ENCODE measurements at places on chromosomes 2 and 18.

- DNase-seq = no peak
Observed at GRCh38 chr2:240585101-240585500, 1.4 kb upstream of the CAPN10 start.

- no peak for DNase-seq
Observed at GRCh38 chr2:200761266-200761665, 50.4 kb upstream of the BZW1 start.

GRCh38 chr2:227848586-227848985 lies 22.8 kb upstream of the DAW1 start:
- no peak for DNase-seq

DNA sequence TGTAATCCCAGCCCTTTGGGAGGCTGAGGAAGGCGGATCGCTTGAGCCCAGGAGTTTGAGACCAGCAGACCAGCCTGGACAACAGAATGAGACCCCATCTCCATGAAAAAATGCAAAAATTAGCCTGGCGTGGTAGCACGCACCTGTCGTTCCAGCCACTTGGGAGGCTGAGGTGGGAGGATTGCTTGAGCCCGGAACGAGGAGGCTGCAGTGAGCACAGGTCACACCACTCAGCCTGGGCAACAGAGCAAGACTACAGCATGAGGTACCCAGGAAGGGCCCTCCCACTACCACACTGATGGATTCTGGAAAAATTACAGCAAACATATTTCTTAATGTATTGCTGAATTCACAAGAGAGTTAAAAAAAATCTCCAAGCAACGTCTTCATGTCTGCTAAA lies 56.3 kb upstream of the HPCAL1 start:
- DNase-seq = no peak

- no peak for DNase-seq
Observed at GRCh38 chr2:124542932-124543640, 518.0 kb downstream of the CNTNAP5 start.

- DNase-seq = no peak
Observed at GRCh38 chr2:224849264-224849663, 133.1 kb upstream of the CCDC195 start.

DNA sequence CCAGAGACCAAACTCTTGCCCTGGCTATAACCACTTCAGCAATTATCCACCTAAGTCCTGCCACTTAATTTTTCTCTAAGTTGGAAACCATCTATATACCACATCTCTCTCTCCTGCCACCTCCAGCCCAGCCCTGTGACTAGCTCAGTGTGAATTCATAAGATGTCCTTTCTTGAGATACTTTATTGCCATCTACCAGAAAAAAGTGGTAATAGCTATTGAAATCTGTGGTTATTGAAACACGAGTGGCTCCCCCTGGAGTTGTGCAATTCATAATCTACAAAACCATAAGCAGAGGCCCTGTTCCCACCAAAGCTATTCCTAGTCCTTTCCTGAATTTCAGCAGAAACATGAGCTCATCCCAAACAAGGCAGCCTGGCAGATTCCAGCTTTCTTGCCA lies 324.0 kb downstream of the TXNL1 start:
- peak; percentile 2 for DNase-seq

DNA sequence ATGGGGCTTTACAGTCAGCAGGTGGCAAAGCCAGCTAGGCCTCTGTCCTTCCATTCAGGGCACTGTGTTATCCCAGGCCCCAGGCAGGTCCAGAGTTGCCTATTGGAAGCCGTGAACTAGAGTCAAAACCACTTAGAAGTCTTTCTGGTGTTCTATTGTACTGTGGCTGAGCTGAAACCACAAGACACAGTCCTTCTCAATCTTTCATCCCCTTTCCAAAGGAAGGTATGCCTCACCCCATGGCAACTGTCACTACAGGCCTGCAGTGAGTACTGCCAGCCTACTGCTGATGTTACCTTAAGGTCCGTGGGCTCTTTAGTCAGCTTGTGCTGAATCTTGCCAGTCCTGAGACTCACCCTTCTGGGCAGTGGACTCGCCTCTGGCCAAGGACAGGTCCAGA lies 181.6 kb downstream of the GULP1 start:
- no peak for DNase-seq

GRCh38 chr2:46550686-46551404 lies 71.5 kb downstream of the TMEM247 start:
- no peak for DNase-seq

DNA sequence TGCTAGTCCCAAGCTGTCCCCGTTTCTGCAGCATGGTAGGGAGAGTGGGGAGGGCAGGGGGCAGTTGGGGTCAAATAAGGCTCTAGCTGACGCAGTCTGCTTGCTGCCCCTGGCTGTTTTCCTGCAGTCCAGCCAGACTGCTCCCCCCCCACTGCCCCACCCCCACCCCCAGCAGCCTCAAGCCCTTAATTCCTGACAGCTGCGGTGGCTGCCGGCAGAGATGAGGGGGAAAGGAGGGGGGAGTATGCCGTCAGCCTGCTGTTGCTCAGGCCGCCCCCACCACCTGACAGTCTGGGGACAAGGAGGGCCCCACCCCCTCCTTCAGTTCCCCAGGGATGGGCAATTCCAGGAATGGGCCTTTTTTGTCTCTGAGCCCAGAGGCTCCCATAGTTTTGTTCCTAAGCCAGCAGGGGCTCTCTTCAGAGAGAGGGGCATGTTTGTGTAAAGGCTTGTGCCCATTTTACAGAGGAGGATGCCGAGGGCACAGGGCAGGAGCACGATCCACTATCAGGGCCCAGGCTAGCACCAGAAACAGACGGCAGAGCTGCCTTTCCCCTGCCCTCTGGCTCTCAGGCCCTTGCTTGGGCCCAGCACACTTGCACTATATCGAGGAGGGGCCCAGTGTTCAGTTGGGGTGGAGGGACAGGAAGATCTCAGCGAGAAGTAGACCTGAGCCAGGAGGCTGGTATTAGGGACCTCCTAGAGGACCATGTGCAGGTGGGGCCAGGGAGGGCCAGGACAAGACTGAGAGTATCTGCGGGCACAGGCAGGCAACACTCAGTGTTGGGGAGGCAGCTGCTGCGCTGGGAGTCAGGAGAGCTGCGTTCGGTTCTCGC lies 1.5 kb upstream of the WNT10A start:
- DNase-seq = no peak

DNA sequence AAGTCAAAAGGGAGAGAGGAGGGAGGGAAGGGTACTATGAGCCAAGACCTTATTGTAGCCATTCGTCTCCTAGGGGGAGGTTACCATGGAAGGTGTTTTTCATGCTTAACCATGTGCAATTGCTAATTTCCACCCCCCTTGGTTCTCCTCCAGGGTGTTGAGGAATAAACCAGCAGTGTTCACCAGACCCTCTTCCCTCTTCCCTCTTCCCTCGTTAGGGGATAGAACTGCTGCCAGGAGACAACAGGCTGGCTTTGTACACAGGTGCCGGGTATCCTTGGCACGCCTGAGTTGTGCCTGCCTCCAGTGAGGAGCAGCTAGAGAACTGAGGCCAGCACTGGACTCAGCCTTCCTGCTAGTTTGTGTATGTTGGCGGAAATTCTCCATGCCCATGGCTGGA lies 41.1 kb upstream of the ARL5A start:
- peak; percentile 12 for DNase-seq

GRCh38 chr18:61199171-61199848 lies 133.9 kb upstream of the CDH20 start:
- DNase-seq = no peak

DNA sequence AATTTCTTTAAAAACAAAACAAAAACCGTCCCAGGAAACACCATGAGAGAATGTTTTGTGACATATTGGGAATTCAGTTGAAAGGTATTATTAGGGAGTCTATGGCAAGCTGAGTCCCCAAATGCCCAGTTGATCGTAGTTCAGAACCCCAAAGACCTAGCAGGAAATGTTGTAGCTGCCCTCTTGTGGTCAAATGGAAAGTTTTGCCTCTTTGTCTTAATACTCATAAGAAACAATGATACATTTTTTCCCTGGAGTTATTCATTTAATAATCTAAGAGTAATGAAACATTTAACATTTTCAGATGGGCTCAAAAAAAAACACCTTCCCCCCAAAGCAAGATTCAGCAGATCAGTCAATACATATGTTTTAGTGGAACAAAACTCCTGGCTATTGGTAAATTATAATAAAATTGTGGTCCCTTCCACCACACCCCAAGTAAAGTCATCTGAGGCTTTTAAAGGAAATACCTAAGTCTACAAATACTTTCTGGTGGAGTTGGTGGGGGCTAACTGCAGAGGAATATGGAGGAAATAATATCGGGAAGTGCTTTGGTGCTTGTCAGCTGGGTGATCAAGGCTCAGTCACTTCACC lies 37.8 kb upstream of the EFEMP1 start:
- peak; percentile 33 for DNase-seq

DNA sequence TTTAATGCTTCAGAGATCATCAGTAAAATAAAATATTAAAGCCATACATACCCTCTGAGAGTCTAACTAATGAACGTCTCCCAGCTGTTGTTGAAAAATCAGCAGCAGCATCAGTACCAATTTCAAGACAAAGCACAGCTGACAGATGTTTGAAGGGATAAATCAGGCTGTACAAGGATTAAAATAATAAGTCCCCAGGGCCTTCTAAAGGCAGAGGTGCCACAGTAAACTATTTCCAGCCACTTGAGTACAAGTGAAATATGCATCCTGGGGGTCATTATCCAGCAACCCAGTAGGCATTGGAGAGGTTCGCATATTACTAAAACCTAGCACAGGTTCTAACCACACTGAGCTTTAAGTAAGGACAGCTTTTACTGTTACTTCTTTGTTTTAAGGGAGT lies 76.9 kb downstream of the NXPH2 start:
- no peak for DNase-seq

GRCh38 chr18:63545000-63545399 lies 2.8 kb downstream of the SERPINB12 start:
- DNase-seq = no peak

GRCh38 chr2:228535396-228535795 lies 353.9 kb upstream of the SPHKAP start:
- DNase-seq = peak; percentile 10

GRCh38 chr2:196990788-196991461 lies 64.4 kb upstream of the PGAP1 start:
- peak; percentile 59 for DNase-seq

All from NCI-H2081 (cell line).